ENCODE measurements at places on chromosomes 5 and 9.

- no peak for DNase-seq
Observed at GRCh38 chr9:82080265-82080664, 91.7 kb downstream of the SPATA31D1 start.

DNA sequence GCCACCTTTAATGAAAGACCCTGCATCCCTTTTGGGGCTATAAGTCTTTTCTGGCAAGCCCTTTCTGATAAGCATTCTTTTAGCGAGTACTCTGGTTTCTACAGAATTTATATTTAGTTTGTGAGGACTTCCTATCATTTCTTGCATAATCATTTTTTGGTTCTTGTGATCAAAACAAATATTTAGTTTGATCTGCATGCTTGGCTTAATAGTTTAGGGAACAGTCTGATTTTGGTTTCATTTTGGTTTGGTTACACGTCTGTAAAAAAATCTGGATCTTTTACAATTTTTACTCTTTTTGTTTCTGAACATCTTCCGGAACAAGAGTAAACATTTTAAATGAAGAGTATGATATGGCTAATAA is 1074.4 kb downstream of the CDH9 start:
- DNase-seq = no peak

GRCh38 chr9:1878811-1879210 is 136.3 kb upstream of the SMARCA2 start:
- no peak for DNase-seq

DNA sequence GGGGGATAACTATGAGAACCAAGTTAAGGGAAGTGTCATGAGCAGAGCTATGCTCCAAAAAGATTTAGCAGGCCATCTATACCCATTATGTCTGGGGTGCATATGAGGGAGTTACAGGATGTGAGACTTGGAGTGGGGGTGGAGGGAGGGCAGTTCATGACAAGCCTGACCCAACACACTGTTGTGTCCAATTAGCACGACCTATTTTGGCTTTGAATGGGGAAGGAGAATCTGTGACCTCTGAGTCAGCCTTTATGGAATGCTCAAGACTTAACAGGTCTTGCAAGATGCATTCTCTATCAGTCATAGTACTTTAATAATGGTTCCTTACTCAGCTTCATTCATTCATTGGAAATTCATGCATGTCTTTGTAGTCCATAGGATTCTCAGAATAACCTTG is 71.7 kb downstream of the GRIA1 start:
- no peak for DNase-seq

All from GOT3 (cell line).